ENCODE measurements at places on chromosomes 5 and 9.
A peak's percentile ranks its signal among the peaks of the same experiment; 100 is the strongest.

DNA sequence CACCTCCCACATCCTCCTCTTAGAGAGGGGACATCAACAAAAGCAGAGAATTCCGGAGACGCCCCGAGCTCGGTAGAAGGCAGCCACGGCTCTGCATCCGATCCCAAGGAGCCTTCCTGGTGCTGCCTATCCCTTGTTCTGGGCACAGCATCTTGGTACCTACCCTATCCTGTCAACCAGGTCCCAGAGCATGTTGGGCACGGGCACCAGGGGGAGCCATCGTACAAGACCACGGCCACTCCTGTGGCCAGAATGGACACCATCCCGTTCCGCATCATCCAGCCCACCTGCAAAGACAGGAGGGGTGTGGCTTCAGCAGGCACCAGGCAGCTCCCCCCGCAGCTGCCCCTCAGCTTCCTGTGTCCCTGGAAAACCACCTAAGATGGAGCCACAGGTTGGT is 62.7 kb upstream of the ZNF354A start:
- no peak overlapping the region for H3K4me3 ChIP-seq
- no peak for DNase-seq
- no peaks in the 10 kb centered on the region for H3K4me1 ChIP-seq
- H3K27ac ChIP-seq, result no peak overlapping the region
- H3K27me3 ChIP-seq, result peaks cover 26% of the 10 kb centered on the region

- no peaks in the 10 kb centered on the region for H3K36me3 ChIP-seq
- no peak overlapping the region for H3K27ac ChIP-seq
- DNase-seq, result no peak
- peaks cover 38% of the 10 kb centered on the region for H3K27me3 ChIP-seq
- peaks cover 5% of the 10 kb centered on the region for H3K4me1 ChIP-seq
These were observed 32.9 kb upstream of the CDK20 start for GRCh38 chr9:88007291-88007650.

- peaks cover 11% of the 10 kb centered on the region for H3K4me1 ChIP-seq
- H3K27me3 ChIP-seq, result peaks cover 9% of the 10 kb centered on the region
- H3K27ac ChIP-seq, result no peak overlapping the region
- H3K36me3 ChIP-seq, result no peaks in the 10 kb centered on the region
- DNase-seq, result no peak
These were observed 156.5 kb downstream of the TRIO start for GRCh38 chr5:14299666-14300065.

DNA sequence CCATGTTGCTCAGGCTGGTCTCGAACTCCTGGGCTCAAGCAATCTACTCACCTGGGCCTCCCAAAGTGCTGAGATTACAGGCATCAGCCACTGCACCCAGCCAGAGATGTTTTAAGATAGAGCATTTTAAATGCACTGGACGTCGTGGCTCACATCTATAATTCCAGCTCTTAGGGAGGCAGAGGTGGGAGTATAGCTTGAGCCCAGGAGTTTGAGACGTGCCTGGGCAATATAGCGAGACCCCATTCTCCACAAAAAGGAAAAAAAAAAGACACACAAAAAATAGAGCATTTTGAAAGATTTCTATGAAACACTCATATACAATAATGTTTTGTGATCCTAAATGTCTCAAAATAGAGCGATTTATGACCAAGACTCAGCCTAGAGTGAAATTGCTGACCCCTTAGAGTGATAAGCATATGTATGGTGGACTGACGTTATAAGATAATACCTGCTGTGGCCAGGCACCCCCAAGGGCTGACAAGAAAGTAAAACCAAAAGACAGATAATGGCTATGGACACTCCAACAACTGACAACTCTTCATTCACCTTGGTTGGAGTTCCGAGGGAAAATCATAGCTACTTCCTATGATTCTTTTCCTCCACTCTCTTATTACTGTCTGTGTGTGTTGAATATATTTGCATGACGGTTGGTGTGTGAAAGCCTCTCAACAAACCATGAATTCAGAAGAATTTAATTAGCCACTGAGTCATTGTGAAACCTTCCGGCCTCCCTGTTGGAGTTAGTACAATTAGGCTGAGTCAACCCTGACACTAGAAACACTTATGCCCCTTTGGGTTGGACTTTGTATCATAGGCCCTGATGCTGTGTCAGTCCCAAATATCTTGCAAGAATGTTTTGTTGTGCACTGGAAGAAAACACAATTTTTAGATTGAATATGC is 526.5 kb upstream of the NUDT12 start:
- H3K36me3 ChIP-seq, result no peaks in the 10 kb centered on the region
- no peak overlapping the region for H3K4me3 ChIP-seq
- H3K27ac ChIP-seq, result no peak overlapping the region
- H3K4me1 ChIP-seq, result no peaks in the 10 kb centered on the region
- no peaks in the 10 kb centered on the region for H3K27me3 ChIP-seq

GRCh38 chr5:7897014-7897600 is 28.2 kb downstream of the MTRR start:
- DNase-seq, result no peak
- H3K36me3 ChIP-seq, result peaks cover 64% of the 10 kb centered on the region

GRCh38 chr9:87546704-87547103 is 49.0 kb downstream of the DAPK1 start:
- peaks cover 13% of the 10 kb centered on the region for H3K27me3 ChIP-seq
- H3K36me3 ChIP-seq, result peaks cover 1% of the 10 kb centered on the region
- no peak overlapping the region for H3K27ac ChIP-seq
- no peaks in the 10 kb centered on the region for H3K4me1 ChIP-seq
- no peak for DNase-seq

DNA sequence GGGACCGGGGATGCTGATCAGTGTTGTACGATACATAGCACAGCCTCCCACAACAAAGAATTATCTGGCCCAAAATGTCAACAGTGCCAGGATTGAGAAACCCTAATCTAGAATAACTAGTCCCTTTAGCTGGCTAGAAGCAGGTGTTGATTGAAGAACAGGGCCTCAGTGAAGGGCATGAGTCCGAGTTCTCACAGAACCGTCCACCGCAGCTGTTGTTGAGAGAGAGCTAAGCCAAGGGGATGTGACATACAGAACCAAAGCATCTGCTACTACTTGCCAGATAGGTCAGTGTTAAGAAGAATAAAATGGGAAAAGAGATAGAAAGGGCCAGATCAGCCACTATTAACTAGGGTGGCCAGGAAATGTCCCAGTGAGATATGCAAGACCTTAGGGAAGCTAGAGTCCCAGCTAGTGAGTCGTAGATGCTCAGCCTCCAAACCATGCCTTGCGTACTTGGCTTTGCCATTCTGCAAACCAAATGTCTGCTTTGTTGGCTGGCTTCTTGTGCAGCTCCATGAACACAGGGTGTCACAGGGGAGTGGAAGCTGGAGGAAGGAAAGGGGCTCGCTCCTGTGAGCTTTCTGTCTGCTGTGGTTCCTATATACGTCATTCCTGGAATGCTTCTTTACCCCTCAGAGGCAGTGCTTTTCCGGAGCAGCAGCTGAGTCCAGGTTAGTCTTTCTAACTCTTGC is 68.9 kb downstream of the FBXO38 start:
- no peak overlapping the region for H3K27ac ChIP-seq
- no peak overlapping the region for H3K4me3 ChIP-seq
- no peak for DNase-seq
- no peaks in the 10 kb centered on the region for H3K4me1 ChIP-seq
- H3K36me3 ChIP-seq, result no peaks in the 10 kb centered on the region
- no peaks in the 10 kb centered on the region for H3K27me3 ChIP-seq

- H3K36me3 ChIP-seq, result peaks cover 84% of the 10 kb centered on the region
- no peaks in the 10 kb centered on the region for H3K27me3 ChIP-seq
- peak overlapping the region; percentile 63 for H3K27ac ChIP-seq
- no peak overlapping the region for H3K4me3 ChIP-seq
- DNase-seq, result no peak
These were observed 16.7 kb downstream of the ERAP1 start for GRCh38 chr5:96790961-96791504.

GRCh38 chr5:118679264-118679940 is 308.9 kb downstream of the DTWD2 start:
- no peak overlapping the region for H3K27ac ChIP-seq
- no peaks in the 10 kb centered on the region for H3K4me1 ChIP-seq
- no peaks in the 10 kb centered on the region for H3K27me3 ChIP-seq
- no peaks in the 10 kb centered on the region for H3K36me3 ChIP-seq
- H3K4me3 ChIP-seq, result no peak overlapping the region
- no peak for DNase-seq

DNA sequence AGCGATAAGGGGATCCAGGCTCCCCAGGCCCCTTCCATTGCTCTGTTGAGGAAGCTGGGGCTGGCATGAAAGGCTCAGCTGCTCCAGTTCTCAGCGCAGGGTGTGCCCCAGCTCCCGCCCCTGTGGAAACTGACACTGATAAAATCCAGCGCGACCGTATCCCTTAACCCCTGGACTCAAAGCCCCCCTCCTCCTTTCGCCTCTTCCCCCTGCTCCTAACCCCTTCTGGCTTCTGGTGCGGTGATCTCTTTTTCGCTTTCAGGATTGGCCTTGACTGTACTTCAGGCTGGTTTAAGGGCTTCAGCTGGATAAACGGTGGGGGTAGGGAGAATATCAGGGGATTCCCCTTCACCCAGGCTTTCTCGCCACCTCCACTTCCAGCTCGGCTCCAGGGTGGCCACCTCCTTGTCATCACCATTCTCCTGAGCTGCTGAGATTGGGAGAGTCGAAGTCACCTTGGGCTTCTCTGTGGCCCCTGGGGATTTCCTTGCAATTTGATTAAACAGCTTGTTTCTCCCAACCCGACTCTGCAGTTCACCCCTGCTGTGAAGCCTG is 843 bp downstream of the BSPRY start:
- H3K27me3 ChIP-seq, result peaks cover 42% of the 10 kb centered on the region
- H3K27ac ChIP-seq, result no peak overlapping the region
- peaks cover 18% of the 10 kb centered on the region for H3K4me1 ChIP-seq
- H3K36me3 ChIP-seq, result peaks cover 5% of the 10 kb centered on the region
- DNase-seq, result no peak
- peak overlapping the region; percentile 82 for H3K4me3 ChIP-seq

DNA sequence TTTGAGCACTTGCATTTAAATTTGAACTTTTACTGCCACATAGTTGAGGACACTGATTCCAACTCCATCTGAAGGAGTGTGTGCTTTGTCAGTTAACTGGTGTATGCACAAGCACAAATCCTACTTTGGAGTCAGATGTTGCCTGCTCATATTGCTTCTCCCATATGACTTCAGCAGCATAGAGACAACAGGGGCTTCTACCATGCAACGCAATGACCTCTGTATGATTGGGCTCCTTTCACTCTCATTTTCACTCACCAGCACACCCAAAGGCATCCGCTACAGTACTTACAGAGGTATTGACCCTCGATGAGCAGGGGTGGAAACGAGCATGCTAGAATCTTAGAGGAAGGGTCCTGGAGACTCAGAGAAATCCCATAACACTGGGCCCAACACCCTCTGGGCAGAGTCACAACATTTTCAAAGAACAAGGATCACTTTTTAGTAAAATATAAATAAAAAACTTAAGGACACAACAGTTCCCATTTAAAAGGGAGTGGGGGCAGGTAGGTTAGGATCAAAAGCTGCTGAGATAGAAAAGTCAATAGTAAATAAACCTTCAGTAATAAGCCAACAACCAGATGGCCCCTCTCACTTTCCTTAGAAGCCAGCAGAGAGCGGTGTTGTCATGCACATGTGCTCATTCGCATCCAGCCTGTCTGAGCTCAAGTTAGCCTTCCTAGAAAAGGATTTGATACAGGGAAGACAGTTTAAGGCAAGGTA is 203.8 kb downstream of the SNCAIP start:
- H3K36me3 ChIP-seq, result no peaks in the 10 kb centered on the region
- H3K27ac ChIP-seq, result no peak overlapping the region
- no peaks in the 10 kb centered on the region for H3K27me3 ChIP-seq
- no peak overlapping the region for H3K4me3 ChIP-seq
- H3K4me1 ChIP-seq, result no peaks in the 10 kb centered on the region
- DNase-seq, result no peak
